ENCODE measurements at places on chromosomes 5 and 9.

DNA sequence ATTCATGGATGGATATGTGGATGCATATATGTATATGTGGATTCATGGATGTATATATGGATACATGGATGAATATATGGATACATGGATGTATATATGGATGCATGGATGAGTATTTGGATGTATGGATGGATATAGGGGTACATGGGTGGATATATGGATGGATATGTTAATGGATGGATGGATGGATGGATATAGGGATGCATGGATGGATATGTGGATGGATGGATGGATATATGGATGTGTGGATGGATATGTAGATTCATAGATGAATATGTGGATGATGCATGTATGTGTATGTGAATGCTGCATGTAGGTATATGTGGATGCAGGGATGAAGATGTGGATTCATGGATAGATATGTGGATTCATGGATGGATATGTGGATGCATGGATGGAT is 53.4 kb upstream of the SYNPO start:
- DNase-seq, result no peak

- DNase-seq, result peak; percentile 42
These were observed 757 bp downstream of the CDC26 start for GRCh38 chr9:113274474-113275156.

GRCh38 chr5:138568061-138568824 is 7.0 kb downstream of the HSPA9 start:
- no peak for DNase-seq

- DNase-seq, result peak; percentile 76
These were observed 16.3 kb downstream of the LARP1 start for GRCh38 chr5:154771383-154771901.

GRCh38 chr5:148458036-148458888 is 74.5 kb downstream of the FBXO38 start:
- no peak for DNase-seq

DNA sequence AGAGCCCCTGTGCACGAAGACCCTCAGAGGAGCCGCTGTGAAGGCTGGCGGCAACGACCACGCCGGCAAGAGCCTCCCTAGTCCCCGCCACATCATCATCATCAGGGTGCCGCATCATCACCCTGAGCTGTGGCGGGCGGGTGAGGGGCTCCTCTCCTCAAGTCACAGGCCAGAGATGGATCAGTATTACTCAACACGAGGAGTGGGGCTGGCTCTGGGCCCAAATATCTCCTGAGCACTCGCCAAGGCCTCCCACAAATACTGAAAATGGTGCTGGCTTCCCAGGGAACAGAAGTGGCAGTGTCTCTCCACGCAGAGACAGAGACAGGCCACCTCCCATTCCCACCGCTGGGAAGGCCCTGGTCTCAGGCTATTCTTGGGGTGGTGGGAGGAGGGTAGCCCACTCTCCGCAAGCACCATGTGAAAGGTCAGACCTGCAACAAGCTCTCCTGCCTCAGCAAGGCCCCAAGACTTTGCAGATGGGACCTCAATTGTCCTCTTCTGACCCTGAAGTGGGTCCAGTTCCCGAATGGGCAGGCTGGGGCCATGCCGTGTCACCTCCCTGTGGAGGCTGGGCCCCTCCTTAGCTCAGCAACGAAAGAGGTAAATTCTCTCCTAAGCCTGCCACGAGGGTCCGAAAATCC is 39.3 kb upstream of the ZNF354A start:
- no peak for DNase-seq

GRCh38 chr5:158611581-158611980 is 488.1 kb downstream of the EBF1 start:
- no peak for DNase-seq

DNA sequence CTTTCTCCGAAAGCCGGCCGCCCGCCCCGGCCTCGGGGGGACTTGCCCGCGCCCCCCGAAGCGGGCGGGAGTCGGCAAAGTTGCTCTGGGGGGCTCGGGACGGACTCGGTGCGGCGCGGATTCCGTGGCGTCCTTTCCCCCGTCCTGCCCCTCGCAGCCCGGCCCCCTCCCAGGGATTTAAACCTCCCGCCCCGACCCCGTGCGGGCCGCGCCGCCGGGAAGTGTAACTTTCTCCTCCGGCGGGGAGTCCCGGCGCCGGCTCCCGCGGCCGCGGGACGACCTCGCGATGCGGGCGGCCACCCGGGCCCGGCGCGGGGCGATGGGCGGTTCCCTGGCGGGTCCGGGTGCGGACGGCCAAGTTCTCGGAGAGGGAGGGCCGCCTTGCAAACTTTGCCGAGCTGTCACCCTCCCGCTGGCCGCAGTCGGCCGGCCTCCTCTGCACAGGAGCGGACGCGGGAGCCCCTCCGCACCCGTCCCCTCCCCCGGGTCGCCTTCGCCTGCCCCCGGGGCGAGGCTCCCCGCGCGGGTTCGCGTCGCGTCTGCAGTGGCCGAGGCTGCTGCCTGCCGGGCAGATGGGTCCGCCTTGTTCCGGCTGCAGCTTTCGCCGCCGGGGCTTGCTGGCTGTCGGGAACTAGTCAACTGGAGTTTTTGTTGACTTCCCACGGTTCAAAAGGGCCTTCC is 732 bp downstream of the PBX3 start:
- DNase-seq, result peak; percentile 49

DNA sequence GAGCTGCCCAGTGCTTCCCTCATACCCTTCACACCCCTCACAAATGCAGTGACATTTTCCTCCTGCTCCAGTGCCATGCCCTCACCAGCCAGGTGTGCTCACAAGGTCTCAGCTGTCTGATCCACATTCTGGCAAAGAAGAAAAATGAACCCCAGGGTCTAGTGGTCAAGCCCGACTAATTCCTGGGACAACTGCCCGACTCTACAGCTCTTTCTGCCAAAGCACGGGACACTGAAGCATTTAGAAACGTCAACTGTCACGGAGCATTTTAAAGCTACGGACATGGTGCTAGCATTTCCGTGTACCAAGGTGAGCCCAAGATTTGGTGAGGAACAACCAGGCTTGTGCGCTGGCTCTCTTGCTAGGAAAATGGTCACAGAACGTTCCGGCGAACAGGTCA is 56.8 kb upstream of the PHYKPL start:
- no peak for DNase-seq

Measured in hepatic stellate cell (primary cell).